Stimulated activated CD8-positive, alpha-beta memory T cell treated with anti-CD3 and anti-CD28 coated beads, Interleukin-4, amount 100 ng/mL, for 1 hour (primary cell): ENCODE measurements at places on chromosomes 1 and 21.

DNA sequence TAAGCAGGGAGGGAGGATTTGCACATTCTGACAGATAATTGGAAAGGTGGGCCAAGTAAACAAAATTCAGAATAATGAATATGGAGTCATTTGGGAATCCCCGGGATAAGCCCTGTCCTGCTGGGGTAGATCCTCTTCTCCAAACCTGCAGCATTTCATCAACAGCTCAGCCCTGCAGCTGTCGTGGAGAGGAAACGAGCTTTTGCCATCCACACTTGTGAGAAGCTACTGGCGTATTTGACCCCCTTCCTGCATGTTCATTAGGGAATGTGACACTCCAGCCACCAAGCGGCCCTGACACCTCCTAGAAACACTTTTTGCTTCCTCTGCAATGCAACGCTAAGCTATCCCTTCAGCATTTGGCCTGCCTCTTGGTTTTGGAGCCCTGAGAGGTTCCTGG is 8.0 kb upstream of the LEFTY2 start:
- DNase-seq: no peak

DNA sequence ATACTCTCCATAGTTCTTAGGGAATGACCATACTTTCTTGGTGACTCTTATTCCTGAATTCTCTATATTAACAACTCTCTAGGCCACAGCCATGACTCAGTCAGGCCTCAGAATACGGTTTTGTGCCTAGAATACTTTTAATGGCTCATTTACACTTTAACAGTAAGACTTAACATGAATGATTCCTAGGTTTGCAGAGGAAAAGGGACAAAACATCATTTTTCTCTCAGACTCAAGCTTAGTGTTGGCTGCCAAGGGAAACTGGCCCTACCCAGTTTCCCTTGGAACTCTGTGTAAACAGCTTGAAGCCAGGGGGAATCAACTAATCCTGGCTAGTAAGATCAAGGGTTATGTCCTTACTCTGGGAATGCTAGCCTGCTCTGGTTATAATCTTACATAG is 164.9 kb upstream of the PKN2 start:
- DNase-seq: no peak

DNA sequence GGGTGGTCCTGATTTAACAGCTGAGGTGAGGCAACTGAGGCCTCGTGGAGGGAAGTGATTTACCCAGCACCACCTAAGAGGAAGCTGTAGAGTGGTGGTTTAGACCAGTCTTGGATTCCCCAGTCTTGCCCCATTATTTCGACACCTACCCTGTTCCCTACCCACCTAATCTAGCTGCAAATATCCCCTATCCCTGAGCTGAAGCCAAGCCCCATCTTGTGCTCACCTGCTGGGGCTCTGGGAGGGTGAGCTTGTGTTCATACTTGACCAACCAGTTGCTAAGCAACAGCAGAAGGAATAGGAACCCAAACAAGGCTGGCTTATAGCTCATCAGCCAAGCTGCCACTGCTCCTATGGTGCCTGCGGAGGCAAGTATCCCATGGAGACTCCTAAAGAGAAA is 2.0 kb downstream of the TEX46 start:
- DNase-seq: no peak

GRCh38 chr1:111225091-111225490 is 2.4 kb upstream of the CHI3L2 start:
- DNase-seq: no peak

DNA sequence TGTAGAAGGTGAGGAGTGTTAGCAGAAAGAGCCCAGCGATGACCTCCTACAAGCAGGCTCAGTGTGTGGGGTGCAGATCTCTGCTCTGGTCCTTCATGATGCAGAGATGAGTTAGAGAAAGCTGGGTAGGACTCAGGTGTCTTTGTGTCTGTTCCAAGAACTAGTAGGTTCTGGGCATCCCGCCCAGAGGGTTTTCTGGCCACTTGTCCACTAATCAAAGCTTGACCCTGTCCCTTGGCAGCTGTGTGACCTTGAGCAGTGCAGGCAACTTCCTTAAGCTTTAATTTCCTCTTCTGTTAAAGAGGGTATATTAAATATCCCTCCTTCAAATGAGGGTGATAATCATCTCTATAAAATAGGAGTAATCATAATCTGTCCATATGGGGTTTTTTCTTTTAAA is 54.7 kb upstream of the WNT4 start:
- DNase-seq: no peak

GRCh38 chr1:92030656-92031107 is 897 bp downstream of the EPHX4 start:
- no peak for DNase-seq

DNA sequence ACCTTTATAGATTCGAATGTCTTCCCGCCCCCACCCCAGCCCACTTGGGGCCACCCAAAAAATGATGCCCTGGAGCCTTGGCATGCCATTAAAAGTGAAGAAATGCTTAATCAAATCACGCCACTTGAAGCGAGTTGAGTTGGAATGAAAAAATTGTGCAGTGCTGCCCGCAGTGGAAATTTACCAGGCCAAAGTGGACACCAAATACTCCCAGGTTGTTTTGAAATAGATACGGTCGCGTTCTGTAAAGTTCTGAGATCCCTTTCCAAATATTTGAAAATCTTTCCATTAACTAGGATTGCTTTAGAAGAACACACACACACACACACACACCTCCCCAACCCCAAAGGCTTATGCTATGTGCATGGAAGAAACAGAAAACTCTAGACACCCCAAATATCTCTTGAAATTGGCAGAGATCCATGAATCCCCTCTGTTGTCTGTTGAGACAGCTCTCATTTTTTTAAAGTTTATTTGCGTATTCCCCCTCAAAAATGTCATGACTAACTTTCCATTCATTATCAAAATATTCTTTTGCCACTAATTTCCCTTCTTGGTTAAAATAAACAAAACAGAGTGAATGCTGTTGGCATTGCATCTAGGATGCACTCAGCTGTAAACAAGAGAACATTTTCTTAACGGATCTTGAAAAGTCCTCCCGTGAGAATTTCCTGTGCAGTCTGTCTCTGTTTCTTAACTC is 142.3 kb upstream of the KCNE2 start:
- DNase-seq: no peak

- DNase-seq: no peak
These were observed 133.8 kb upstream of the KIAA1614 start for GRCh38 chr1:180778782-180779398.

DNA sequence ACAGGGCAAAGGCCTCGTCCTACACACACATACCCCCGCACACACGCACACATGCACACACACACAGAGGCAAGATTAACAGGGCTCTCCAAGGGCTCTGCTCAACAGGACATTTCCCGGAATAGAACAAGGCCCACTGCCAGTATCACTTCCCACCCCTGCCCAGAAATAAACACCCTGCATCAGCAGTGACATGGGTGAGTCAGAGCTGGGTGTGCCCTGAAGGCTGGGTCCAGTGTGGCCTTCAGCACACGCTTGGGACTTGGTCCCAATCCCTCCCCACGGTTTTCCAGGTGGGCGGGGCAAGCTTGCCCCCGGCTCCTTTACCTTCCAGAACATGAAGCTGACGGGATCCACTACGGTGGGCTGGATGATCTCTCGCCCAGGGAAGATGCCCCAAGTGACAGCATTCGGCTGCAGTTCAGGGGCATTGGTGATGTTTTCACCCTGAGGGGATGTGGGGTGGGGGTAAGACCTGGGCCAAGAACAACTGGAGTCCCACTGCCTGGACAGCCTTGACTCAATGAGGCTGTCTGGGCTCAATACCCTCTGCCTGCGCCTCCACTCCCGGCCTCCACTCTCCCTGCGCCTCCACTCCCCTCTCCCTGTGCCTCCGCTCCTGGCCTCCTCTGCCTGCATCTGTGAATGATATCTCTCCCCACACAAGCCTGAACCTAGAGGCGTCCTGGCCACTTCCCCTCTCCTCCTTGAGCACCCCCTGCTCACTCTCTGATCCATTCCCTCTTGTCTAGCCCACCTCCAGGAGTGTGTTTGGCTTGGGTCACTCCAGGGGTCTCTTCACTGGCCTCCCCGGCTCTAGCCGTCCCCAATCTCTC is 14.7 kb downstream of the MTHFR start:
- no peak for DNase-seq

GRCh38 chr1:177748080-177748801 is 221.6 kb downstream of the SEC16B start:
- no peak for DNase-seq

DNA sequence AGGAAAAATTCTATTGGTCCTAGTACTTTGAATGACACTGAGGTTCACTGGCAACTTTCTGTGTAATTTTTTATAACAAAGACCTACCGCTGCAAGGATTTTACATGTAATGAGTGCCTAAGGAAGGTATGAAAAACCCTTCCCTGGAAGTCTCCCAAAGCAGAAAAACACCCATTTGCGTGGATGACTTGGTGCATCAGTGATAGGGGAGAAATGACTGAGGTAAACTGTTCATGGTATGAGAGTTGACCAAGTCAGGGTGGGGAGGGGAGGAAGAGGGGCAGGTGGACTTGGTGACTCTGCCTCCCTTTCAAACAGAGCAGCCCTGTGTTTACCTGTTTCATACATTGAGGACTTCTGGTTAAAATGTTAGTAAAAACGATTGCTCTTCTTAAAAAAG is 78.8 kb upstream of the IPO9 start:
- no peak for DNase-seq

DNA sequence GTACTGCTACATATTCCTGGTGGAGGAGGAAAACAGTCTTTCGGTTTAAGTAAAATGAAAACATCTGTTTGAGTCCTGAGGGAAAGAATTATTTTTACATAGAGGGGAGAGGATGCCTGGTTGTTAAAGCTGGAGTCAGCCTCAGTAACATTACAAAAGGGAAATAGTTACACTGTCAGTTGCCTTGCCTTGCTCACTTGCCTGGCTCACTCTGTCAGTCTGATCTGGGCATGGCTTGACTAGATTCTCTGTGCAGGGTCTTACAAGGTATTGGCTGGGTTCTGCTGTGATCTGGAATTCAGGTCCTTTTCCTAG is 8.4 kb upstream of the UBE2U start:
- DNase-seq: no peak

DNA sequence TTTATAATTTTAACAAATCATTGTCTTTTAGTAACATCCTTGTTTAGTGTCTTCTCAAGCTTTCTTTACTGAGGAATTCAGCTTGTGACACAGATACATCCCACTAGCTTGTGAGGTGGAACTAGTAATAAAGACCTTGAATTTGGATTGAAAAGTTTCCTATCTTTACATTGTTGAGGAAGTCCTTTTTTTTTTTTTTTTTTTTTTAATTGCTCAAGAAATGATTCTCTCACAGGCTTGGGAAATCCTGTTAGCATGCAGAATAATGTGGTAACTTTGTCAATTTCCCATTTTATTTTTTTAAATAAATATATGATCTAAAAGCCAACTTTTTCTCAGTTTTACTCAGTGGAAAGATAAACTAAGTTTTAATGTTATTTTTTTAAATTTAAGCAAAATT is 15.8 kb downstream of the DENND2D start:
- no peak for DNase-seq

- DNase-seq: no peak
These were observed 119.1 kb upstream of the RUNX3 start for GRCh38 chr1:25049190-25049589.

DNA sequence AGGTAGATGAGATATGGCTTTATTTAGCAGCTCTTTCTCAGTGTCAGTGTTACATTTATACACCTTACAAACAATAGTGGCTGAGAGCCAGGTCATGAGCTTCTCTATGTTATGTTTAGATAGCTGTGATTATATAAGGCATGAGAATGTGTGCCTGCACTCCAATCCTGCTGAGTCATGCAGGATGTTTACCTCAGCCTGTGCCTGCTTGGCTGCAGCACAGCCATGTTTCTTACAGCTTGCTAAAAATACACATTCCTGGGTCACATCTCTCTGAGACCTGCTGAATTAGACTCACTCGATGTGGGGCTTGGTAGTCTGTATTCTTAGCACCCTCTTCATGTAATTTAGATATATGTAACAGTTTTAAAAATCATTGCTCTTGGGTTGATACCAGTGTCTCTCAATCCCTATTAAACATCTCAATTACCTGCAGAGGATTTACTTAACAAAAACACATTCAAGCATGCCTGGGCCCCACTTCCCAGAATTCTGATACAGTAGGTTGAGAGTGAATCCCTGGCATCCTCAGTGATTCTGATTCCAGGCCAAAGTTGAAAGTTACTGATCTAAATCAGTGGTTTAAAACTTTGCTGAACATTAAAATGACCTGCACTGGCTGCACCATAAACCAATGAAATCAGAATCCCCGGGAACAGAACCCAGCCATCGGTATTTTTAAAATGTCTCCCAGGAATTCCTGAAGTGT is 107.5 kb downstream of the GDAP2 start:
- no peak for DNase-seq

- no peak for DNase-seq
These were observed 2.0 kb upstream of the MARCKSL1 start for GRCh38 chr1:32337855-32338636.

- no peak for DNase-seq
These were observed 1435.5 kb downstream of the MRPL39 start for GRCh38 chr21:24171736-24172135.

- no peak for DNase-seq
These were observed 25.1 kb downstream of the AIM2 start for GRCh38 chr1:159051436-159051835.

GRCh38 chr1:70071601-70072000 is 133.8 kb downstream of the LRRC40 start:
- DNase-seq: no peak

GRCh38 chr1:181630398-181630797 is 147.1 kb downstream of the CACNA1E start:
- no peak for DNase-seq

GRCh38 chr1:167499106-167499505 is 19.2 kb downstream of the CD247 start:
- no peak for DNase-seq

DNA sequence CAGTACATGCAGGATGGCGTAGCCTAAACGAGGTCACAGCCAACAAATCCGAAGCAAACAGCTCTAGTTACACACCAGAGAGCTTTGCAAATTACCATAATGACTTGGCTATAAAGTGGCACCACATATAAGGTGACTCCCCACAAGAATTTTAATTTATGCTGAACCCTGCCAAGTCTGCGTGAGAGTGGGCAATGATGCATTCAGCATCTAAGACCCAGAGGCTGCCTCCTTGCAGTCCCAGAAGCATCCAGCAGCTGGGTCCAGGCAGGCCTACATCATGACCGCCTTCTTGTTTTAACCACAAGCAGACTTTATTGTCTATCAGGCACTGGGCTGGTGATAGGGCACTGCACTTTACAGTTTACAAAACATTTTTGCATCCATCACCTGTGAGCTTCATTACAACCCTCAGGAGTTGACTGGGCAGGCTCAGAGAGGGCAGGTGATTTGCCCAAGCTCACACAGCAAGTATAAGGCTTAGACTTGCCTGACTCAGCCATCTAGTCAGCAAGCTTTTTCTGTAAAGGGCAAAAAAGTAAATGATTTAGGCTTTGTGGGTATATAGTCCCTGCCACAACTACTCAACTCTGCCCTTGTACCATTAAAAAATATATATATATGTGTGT is 134.6 kb downstream of the GLIS1 start:
- no peak for DNase-seq
